RPMI8226 (cell line): ENCODE measurements at places on chromosomes 3 and 15.
A peak's percentile ranks its signal among the peaks of the same experiment; 100 is the strongest.

- DNase-seq = no peak
Observed at GRCh38 chr15:49060710-49061495, 14.7 kb upstream of the SECISBP2L start.

DNA sequence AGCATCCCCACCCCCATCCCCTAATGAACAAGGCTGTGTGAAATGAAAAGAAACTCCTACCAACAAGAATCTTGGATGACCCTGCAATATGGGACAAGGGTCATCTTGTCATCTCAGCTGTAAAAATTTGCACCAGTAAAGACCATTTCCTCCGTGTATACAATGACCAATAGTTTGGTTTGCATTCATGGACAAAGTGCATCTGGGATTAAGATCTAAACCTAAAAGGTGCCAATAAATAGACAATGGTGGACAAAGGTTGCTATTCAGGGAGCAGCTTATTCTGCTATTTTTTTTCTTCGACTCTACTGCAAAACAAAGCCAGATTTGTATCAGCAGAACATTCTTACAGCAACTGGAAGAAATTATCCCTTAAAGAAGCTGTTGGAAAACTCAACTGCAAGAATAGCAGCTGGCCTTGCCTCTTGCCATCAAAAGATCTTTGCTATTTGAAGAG is 8.0 kb downstream of the MGLL start:
- no peak for DNase-seq

- peak; percentile 81 for DNase-seq
Observed at GRCh38 chr15:92391640-92392039, 2.0 kb upstream of the ST8SIA2 start.

GRCh38 chr3:85560088-85560785 is 601.4 kb downstream of the CADM2 start:
- DNase-seq = no peak

DNA sequence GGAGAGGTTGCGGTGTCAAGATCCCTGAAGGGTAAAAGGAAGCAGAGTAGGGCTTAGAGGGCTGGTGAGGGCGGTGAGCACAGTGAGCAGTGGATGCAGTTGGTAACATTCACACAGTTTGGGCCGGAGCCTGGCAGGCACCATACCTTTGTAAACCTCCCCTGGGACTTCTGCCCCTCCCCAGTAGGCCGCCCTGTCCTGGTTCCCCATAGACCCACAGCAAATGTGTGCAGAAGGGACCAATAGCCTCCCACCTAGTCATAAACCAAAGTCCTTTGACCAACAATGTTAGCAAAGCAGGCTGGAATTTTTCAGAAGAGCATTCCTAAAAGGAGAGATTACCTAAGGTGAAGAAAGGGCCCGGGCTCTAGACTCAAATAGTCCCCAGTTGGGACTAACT is 1.7 kb upstream of the PHGR1 start:
- no peak for DNase-seq

DNA sequence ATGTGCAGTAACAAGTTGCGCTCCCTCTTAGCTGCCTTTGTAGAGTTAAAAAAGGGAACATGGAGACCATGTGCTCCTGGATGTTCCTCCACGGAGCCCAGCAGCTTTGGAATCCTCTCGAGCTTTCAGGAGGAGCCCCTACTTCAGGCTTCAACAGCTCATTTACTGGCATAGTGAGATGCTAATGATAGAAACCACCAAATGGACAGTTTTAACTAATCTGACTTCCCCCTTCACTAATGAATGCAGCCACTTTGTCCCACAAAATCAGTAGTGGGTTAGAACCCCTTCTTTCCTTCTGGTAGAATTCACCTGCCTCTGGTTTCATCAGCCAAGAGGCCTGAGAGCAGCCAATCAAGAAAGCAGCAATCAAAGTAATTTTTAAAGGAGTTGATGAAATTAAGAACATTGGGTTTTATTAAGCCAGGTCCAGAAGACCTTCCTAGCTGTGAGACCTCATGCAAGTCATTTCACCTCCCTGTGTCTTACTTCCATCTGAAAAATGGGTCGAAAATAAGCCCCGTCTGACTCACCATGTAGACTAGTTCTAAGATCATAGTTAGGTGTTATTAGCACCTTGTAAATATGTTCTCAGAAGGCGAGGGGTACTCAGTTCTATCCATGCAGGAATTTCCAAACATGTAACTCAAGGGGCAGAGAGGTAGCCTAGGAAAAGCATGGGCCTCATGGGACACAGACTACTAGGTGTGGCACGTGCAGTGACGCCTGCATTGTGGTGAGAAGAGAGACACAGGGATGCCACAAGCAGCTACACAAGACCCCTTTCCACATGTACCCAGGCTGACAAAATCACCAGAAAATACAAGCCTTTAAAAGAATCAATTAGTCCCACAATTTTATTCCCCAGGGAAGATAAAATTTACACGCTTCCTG is 179.7 kb upstream of the LPP start:
- DNase-seq = no peak

DNA sequence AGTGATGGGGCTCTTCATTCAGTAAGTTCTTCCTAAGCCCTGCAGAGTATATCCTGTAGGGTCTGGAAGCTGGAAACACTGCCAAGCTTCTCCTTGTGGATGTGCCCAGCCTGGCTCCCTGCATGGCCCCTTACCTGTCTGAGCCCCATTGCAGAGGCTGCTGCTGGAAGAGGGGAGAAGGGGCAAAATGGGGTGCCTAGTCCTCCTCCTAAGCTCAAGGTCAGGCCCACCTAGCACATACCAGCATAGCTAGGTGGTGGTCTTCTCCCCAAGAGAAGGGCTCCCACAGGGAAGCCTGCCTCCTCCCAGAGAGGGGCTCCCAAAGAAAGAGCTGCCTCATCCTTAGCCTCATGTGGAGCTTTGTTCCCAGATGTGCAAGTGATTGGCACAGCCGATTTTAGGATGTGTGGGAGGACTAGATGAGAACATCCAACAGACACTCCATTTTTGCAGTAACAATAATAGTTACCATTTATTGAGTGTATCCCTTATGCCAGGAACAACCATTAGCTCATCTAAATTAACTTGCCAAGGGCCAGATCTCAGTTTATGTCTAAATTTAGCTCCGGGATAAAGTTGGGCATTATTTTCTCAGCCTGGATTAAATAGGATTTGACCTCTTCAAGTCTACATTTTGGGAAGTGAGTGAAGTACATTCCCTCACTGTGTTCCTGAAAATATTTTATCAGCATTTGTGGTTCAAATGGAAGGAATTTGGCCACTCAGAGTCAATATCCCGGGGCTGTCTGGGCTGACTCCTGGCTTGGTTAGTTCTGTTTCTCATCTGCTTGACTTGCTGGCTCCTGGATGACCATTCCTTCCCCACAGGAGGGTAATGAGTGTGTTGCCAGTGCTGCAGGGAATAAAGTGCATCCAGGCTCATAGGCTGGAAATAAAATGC is 291.1 kb upstream of the ROPN1 start:
- DNase-seq = no peak

DNA sequence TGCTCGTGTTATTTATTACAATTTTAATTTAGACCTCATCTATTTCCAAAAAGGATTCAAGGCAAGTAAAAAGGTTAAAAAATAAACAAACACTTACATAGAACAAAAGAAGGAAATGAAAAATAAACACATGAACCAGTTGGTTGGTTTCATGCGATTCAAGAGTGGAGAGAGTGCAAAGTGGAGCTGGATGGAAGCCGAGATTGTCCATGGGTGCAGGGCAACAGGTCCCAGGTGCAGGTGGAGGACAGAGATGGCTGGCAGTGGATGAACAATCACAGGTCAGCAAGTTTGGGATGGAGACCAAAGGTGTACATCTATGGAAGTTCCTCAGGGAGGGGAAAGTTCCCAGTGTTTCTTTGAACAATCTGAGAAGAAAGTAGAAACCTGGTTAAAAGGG is 11.6 kb upstream of the SEMA5B start:
- peak; percentile 23 for DNase-seq

GRCh38 chr3:89697321-89697916 is 590.0 kb downstream of the EPHA3 start:
- peak; percentile 13 for DNase-seq
